ENCODE measurements at places on chromosomes 6 and 20.

DNA sequence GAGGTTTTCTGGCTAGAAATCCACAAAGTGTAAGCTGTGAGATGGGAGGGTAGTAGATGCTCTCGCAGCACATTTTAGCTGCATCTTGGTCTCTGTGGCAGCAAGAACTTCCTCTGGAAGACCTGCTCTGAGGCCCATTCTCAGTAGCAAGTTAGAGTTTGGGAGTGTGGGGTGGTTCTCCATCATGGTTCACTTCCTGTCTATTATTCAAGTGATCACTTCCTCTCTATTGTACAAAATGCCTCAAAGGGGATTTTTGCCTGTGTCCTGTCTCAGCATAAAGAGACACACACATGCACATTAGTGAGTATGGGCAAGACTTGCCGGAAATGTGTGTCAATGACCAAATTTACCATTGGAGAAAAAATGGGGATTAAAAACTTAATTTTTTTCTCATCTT is 42.5 kb downstream of the LYRM2 start:
- DNase-seq, result no peak

GRCh38 chr6:84050408-84050807 is 16.8 kb downstream of the MRAP2 start:
- DNase-seq, result no peak

- DNase-seq, result no peak
These were observed 295.6 kb downstream of the ZFAND3 start for GRCh38 chr6:38114976-38115625.

GRCh38 chr6:43436577-43437282 is 9.4 kb downstream of the ABCC10 start:
- no peak for DNase-seq

DNA sequence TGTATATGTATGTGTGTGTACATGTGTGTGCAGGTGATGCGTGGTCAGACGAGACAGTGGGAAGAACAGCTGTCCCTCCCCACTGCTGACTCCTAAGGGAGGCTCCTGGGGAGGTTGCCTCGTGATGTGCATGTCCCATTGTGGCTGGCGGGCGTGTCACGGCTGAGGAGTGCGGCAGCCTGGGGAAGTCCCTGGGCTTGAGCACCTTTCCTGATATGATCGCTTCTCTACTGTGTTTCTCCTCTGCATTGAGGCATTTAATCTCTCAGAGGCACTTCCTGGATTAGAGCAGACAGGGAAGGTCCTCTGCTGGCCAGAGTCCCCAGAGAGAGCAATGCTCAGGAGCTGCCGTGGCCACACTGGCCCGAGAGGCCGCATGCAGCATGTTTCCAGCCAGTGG is 11.4 kb downstream of the NPBWR2 start:
- DNase-seq, result no peak

DNA sequence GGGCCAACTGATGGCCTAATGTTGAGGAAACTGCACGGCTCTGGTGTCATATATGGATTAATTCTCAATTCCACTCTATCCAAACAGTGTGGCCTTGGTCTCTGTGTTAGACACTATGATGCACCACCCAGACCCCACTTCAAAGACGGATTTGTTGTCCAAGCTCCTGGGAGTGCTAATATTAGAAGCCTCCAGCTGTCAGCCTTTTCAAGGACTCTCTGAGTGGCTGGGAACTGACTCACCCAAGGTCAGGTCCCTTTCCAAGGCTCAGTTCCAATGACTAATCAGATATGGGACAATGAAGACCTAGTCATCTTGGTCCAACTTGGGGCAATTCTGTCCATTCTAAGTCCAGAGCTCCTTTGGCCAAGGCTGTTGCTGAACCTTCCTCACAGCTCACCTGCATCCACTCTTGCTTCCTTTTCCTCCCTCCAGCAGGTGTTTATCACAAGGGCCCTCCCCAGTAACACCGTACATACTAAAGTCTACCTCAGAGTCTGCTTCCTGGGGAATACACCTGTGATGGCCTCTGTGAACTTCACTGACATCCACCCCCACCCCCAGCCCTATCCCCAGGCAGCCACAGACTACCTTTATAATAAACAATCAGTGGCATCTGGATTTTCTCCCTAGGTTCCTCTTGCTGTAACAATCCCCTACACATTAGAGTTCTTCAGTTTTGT is 7.2 kb upstream of the IL20RA start:
- no peak for DNase-seq

- DNase-seq, result no peak
These were observed 1.1 kb downstream of the EIF2S2 start for GRCh38 chr20:34110745-34111641.

DNA sequence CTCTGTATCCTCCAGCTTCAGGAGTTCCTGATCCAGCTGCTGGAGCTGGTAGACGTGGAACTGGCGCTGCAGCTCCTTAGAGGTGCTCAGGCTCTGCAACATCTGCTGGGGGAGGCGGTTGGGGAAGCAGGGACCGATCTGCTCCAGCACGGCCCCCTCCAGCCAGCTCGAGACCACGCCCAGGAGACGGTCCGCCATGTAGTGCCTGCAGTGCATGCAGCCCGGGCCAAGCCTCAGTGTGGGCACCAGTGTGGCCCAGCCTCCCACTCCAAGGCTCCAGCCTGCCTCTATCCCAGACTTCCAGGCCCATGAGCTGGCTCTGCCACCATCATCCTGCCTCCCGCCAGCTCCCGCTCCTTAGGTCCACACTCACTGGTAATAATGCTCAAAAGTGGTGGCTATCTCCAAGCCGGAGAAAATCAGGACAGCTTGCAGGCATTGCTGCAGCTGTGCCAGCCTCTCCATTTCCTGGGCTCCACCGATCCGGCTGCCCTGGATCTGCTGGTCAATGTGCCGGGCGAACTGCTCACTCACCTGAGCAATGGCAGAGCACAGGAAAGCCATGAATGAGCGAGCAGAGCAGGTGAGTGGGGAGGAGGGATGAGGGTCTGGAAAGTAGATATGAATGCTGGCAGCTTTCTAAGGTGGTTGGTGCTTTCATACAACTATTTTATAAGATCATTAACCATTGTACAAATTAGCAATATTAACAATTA is 13.0 kb downstream of the CUL7 start:
- no peak for DNase-seq

DNA sequence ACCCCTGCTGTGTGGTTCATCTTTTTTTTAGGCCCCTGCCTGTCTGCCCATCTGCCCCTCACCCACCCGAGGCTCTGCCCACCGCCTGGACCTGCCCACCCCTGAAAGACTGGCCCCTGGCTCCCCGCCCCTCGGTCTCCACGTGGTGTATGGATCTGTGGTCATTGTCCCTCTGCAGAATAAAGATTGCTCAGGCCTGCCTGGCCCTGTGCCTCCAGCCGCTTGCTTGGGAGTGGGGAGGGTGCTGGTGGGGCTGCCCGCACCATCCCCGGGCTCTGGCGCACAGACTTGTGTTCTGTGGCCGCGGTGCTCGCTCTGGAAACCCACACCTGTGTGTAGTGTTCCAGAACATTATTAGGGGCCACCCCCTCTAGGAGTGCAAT is 1.6 kb downstream of the MAP1LC3A start:
- DNase-seq, result no peak

DNA sequence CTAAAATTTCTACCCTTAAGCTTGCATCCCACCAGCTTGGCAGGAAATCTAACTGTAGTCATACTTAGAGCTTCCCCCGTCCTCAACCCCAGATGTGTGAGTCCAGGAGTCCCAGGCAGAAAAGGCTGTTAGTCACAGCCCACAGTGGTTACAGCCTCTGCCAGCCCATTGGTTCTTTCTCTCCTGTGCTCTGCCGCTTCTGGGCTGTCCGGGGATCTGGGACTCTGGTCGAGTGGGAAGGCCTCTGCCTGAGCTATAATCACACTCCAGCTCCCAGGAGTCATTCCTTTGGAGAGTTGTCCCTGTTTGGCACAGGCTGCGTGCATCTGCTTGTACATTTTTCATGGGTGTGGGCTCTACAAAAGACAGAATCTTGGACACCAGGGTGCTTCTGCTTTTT is 45.6 kb upstream of the FYN start:
- DNase-seq, result no peak

GRCh38 chr20:52540509-52540908 is 348.9 kb upstream of the ZFP64 start:
- DNase-seq, result no peak

DNA sequence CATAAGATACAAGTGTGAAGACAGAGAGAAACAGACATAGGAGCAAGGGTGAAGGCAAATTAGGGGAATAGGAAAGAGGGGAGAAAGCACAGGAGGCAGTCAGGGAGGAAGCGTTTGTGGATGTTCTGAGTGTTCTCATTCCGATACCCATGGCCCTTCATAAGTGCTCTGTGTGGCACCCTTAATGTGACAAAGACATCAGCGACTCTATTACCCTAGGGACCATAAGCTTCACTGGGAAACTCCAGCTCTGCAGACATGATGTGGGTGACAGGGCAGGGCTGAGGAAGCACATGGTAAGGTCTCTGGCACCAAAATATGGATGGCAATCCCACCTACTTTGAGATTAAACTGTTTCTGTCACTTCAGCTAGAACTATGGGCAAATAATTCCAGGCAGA is 33.0 kb downstream of the F13A1 start:
- DNase-seq, result no peak

DNA sequence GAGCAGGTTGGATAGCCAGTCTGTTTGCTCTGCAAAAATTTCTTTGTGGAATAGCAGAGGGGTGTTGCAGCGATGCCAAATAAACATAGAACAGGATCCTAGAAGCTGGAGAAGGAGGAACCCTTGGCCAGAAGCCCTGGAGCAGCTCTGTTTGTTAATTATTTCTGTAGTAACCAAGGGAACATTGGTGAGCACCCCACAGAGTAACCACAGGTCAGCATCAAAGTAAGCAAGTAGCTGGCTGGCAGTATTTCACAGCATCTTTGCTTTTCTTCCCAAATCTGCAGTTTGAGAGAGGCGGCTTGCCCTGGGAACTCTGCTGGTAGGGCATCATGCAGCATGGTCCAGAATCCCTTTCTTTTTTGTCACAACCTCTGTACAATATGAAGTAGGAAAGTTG is 12.7 kb upstream of the APMAP start:
- DNase-seq, result no peak

DNA sequence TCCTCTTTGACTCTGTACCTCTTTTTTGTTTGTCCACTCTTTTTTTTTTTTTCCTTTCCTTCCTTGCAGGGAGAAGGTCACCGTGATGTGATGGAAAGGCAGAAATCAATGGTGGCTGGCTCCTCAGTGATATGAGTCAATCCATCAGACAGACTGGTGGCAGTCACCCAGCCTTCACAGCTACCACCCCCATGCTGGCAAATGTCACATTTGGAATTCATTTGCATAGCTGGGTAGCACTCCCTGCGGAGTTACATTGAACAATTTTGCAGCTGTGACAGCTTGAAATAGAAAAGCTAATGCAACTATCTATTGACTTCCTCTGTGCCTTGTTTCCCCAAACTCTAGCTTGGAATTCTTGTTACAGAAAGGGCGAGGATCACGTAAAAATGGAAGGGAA is 668.4 kb downstream of the C6orf118 start:
- no peak for DNase-seq

GRCh38 chr20:61852268-61853072 is 213.2 kb downstream of the TAF4 start:
- no peak for DNase-seq

DNA sequence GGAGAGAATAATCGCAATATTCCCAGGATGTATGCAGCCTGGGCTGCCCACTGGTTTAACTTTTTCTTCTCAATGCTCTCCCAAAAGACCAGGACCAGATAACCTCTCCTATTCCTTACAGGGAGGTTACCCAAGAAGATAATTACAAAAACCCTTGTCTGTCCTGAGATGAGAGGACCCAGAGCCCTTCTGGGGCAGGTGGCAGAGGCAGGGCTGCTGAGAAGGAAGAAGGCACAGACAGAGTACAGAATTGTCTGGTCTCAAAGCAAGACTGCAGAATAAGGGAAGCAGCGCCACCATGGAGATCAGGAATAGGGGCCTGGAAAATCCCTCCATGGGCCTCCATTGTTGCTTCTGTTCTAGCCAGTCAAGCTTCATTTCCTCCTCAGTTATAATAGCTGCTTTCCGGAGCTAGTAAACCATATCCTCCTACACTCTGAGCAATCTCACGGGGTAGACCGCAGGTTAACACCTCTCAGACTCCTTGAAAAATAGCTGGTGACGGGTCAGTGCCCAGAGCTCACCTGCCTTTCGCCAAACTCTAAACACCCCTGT is 463 bp upstream of the HLA-DMB start:
- DNase-seq, result peak; percentile 62

DNA sequence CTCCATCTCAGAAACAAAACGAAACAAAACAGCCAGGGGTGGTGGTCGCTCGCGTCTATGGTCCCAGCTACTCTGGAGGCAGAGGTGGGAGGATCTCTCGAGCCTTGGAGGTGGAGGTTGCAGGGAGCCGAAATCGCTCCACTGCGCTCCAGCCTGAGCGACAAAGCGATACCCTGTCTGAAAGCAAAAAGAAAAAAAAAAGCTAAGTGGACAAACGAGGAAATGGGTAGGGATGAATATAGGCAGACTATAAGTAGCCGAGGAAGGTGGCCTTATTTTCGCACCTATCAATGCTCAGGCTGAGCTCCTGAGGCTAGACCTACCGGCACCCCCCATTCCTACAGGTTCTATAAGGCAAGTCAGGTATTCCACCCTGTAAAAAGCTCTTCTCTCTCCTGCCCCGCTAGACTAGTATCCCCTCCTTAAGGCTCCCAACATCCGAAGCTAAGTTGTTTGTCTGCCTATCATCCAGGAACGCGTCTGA is 650 bp upstream of the CASP8AP2 start:
- DNase-seq, result peak; percentile 28

- DNase-seq, result no peak
These were observed 32.6 kb downstream of the BAK1 start for GRCh38 chr6:33547499-33547898.

DNA sequence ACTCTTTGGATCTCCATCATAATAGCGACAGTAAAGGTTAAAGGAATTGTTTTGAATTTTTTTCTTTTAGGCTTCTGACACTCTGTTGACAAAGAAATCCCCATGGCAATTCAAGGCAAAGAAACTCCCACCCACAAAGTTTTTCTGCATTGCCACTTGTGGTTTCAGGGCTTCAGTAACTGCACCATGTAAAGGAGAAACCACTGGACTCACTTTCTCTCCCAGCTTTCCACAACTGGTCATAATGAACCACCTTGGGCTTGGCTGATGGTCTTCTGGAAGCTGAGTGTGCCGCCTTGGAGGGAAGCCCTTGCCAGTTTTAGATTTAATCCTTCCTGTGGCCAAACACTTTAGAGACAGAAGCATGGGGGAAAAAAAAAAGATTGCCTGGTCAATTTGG is 163.1 kb downstream of the ISM1 start:
- no peak for DNase-seq
